ENCODE measurements at places on chromosomes 11 and 22. TPM values are rescaled to one million over a fixed set of nuclear protein-coding genes. Genes with fewer than 3 reads are reported as not detected.

DNA sequence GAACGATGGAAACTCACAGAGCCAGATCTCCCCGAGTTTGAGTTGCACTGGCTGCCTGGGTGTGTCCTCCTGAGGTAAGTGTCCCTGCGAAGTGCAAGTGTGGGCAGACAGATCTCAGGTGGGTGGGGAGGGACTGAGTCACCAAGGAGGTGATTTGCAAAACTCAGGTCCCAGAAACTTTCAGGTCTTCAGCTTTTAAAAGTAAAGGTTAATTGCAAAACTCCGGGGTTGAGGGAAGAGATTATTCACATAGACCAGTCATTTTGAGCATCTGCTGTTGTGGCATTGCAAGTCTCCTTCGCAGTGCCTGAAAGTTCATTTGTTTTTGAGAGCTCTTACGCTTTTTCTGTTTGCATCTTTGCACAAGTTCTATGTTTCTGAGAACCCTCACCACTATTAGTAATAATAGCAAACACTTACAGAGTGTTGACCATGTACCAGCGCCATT is 7.1 kb downstream of the CD44 start:
- peak; percentile 64 for ATAC-seq

- no peak for ATAC-seq
These were observed 32.8 kb downstream of the C2CD3 start for GRCh38 chr11:74138021-74138420.

- no peak for ATAC-seq
These were observed 89.9 kb downstream of the FAT3 start for GRCh38 chr11:92314499-92314898.

- ATAC-seq: no peak
These were observed 7.3 kb downstream of the IGHMBP2 start for GRCh38 chr11:68910965-68911364.

DNA sequence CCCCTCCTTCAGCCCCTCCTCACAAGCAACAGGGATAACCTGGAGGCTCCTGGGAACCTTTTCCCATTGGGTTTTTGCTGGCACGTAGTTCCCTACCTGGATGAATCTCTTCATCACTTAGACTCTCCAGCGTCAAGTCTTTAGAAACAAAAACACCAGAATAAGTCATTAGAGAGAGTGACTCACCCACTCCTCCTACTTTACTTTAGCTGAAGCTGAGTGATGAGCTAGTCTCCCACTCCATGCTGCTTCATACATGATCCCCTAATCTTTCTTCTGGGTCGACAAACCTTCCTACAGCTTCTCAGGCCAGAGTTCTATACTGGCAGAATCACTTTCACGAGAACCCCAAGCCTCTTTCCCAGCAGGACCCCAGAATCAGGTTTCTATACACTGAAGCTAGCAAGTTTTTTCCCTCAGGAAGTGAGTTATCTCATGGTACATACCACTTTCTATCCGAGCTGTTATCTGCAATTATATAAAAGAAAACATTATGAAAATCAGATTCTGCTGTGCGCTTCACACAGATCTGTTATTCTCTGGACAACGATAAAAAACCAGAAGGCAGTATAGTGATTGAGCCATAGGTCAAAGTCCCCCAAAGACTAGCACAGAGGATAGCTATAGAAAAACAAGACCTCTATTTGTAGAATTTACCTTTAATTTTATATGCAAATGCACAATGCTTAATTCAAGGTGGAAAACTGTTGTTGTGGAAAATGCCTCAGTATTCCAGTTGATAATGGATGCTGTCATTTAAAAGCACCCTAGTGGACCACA is 18.7 kb downstream of the DRICH1 start:
- ATAC-seq: peak; percentile 65

- ATAC-seq: peak; percentile 97
These were observed at the start of gene C11orf58 for GRCh38 chr11:16738193-16738946. TSS of gene C11orf58 (plus strand) at chr11:16738647. CDS start at chr11:16738779, 132 bp downstream.

DNA sequence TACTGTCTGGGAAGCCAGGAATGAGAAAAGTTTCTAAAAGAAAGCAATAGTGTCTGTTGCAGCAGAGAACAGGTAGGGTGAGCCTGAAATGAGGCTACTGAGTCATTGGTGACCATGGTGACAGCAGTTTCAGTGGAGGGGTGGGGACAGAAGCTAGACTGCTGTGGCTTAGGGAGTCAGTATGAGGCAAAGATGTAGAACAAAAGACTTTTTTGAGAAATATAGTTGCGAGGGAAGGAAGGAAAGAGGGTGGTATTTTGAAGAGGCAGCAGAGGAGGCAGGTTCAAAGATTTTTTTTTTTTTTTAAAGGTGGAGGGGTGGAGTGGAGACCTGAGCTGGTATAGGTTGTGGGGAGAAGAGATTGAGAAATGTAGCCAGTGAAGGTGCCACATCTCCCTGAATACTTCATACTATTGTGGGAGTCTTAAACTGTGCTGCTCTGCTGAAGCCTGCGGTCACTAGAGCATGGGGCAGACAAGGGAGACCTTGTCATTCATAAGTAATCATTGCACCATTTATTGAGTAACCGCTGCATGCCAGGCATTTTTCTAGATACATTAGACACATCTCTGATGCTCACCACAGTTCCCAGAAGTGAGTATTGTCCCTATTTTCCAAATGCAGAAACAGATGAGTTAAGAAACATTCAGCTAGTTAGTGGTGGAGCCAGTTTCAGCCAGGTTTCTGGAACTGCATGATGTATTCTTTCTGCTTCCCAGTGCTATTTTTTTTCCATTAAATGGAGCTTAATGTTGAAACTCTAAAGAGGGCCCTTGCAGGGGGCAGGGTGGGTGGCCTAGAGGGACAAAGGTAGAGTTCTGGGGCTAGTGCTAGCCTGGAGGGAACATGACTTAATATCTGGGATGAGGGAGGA is 49.9 kb downstream of the STIM1 start:
- ATAC-seq: peak; percentile 97

- no peak for ATAC-seq
These were observed 224.2 kb downstream of the CEP164 start for GRCh38 chr11:117551761-117552343.

DNA sequence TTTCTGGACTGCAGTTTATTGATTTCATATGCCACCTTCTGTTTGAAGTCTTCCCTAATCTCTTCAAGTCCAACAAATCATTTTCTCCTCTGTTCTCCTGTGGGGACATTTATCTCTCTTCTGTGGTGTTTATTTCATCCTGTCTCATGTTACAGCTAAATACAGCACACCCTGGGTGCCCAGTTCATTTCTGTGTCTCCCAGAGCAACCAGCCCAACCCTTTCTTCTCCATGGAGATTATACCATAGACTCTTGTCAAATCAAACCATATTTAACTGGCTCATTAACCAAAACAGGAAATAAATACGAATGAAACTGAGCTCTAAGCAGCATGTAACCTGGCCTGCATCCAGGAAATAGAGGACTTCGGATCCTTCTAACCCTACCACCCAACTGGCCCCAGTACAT is at the start of gene MS4A8:
MS4A8 (plus strand) TSS at position 329 of the 408 bp plus-strand sequence. CDS start 1,249 bp downstream, outside the sequence.
- no peak for ATAC-seq

GRCh38 chr22:44737406-44738346 is 14.7 kb upstream of the ARHGAP8 start:
- ATAC-seq: no peak

GRCh38 chr11:104221455-104221854 is 57.5 kb upstream of the PDGFD start:
- ATAC-seq: no peak

DNA sequence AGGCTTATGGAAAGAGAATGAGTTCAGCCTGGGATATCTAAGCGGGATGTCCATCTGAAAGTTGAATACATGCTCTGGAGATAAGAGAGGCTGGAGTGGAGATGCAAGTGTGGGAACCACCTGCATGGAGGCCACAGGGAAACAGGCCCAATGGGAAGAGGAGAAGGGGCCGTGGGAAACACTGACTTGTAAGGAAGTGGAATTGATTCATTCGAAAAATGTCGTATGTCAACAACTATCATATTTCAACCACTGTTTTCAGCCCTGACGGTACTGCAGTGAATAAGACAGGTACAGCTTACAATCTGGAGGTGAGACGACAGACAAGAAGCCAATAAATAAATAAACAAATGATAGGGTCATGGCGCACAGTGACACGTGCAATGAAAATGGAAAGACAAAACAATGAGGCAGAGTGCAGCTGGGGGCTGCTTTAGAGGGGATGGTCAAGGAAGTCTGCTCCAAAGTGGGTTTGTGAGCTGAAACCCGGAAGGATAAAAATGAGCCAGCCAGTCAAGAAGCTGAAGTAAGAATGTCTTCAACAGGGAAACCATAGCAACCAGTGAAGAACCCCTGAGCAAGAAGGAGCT is 35.9 kb downstream of the EFCAB6 start:
- ATAC-seq: no peak

MUC2 gene
- total RNA-seq: not detected

LARGE1 gene
- total RNA-seq: 0.73 TPM

CLNS1A gene
- 142 TPM for total RNA-seq

CLDN5 gene
- total RNA-seq: 0.13 TPM

MRGPRX3 gene
- not detected for total RNA-seq

ZBTB16 gene
- total RNA-seq: 10.6 TPM

CD44 gene
- 408 TPM for total RNA-seq

CCDC87 gene
- 0.15 TPM for total RNA-seq

TSPAN32 gene
- total RNA-seq: 8.1 TPM
